Activated gamma-delta T cell treated with anti-CD3 and anti-CD28 coated beads, Interleukin-2, amount 50 U/mL, for 16 hours (primary cell): ENCODE measurements at places on chromosomes 1 and 21.

DNA sequence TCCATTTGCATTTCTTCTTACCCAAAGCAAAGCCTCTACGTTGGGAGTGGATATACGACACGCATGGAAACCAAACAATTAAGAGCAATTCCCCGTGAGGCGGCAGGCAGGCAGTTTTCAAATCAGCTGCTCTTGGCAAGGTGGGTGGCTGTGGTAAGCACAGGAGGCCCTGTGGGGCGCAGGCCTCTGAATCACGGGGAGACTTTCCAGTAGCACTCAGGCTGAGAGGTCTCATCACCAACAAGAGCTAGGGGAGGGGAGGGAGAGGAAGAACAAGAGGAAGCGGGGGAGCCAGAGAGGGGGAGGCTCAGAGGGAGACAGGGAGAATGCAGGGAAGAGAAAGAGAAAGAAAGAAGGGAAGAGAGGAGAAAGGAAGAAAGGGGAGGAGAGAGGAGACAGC, 56.4 kb downstream of the MT1HL1 start:
- no peak for DNase-seq

DNA sequence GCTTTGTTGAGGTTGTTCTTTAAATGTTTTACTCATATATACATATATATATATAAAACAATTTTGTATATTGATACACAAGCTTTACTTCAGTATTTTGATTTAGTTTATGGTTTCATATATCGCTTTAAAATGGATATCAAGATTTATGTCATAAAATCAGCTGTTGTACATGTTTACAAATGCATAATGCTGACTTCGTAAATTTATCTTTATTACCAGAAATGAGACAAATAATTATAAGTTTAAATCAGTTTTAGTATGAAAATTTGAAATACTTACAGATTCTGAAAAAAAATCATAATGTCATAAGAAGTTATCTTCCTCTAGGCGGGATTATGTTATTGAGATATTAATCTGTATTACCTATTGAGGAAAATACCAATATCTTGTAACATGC, 6.9 kb downstream of the STXBP3 start:
- DNase-seq = no peak

DNA sequence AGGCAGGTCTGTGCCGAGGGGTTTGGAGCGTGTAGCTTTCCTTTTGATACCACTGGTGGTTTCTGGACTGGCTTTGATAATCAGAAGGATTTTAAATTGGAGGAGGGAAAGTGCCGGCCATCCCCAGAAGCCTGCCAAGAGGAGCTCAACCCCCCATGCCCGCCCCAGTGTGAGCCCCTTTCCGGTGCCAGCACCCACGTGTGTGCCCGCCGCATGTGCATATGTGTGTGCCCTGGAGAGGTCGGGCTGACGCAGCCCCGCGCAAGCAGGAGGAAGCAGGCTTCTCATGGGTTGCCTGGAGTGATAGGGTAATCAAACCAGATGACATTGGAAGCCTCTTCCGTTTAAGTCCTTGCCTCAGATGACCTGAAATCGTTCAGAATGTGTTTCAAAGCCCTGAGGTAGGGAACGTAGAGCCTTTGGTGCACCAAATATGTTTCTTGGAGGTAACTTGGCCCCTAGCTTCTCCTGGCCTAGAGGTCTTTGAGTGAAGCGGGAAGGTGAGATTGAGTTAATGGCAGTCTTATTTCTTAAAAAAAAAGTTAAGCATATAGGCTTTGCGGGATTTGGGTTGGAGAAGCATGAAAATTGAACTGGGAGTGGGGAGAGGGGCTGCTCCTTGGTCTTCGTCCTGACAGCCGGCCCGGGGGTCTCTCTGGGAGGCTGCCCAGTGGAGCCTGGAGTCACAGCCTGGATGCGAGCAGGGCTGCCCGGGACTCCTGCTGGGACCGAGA, 34.1 kb upstream of the ARHGEF16 start:
- no peak for DNase-seq

GRCh38 chr1:175267716-175268416, 75.3 kb upstream of the KIAA0040 start:
- no peak for DNase-seq

DNA sequence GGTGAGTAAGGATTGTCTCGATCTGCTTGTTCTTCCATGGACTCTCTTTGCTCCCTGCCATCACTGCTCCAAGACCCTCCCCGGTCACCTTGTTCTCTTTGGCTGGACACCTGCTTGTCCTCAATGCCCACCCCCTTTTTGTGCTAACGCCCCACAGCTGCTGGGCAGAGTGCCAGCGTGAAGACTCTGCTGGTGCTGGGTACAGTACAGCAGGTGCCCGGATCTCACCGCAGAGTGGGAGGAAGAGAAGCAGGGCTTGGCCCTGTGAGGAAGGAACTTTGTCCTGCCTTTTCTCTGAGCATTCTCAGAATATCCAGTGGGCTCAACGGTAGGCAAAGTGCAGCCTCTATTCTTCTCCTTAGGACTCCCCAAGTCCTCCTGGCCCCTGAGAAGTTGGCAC, 90.1 kb downstream of the PLXNA2 start:
- no peak for DNase-seq

- no peak for DNase-seq
Observed at GRCh38 chr1:174953285-174954072, 46.3 kb upstream of the CACYBP start.

DNA sequence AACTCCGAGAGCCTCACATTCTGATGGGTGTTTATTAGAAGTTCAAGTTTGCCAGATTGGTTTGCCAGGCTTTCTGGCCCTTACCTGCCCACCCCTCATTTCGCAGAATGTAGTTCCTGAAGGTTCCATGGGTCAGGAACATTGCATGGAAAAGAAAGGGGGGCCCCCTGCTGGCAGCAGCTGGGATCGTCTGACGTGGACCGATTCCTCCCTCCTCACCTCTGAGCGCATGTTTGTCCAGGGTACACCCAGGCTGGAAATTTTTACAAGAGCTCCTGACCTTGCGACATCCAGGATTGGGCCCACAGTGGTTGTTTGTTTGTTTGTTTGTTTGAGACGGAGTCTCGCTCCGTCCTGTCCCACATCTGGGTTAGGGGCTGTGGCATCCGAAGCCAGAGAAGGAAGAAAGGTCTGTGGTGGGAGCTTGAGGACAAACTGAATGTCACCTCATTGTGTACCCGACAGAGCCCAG, 126.0 kb upstream of the TMEM51 start:
- no peak for DNase-seq
